ENCODE measurements at places on chromosomes 13 and 19.

GRCh38 chr19:10712754-10713153, 5.1 kb upstream of the DNM2 start:
- DNase-seq = no peak

GRCh38 chr13:39676315-39676876, 20.9 kb downstream of the COG6 start:
- no peak for DNase-seq

DNA sequence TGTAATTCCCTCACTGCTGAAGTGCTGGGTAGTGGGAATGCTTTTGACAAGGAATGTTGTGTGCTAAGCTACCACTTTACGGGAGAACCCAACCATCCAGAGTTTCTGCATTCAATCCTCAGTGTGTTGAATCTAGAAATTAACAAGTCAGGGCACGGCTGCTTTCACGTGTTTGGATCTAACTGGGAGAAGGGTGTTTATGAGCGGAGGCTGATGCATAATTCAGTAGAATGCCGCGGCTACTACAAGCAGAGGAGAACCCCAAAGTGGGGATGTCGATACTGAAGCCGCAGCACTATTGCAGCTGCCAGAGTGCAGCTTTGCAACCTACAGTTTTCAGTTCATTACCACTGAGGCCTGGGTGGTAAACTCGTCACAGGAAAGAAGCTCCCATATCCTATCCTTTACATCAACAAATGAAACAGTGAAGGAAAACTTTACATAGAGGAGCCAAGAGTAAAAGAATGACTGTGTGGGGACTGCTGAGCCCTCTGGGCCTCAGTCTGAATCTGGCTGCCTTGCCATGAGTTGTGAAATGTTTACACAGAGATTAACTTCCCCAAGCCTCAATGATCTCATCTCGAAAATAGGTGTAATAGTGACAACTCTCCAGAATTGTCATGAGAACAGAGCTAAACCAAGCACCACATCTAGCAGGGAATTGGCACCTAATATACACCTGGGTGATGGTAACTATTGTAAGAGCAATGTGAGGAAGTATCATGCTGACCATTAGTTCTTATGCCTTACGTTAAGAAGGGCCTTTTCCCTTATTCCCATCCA, 531.7 kb downstream of the MYO16 start:
- no peak for DNase-seq

GRCh38 chr19:41701401-41702075, 6.9 kb upstream of the CEACAM5 start:
- no peak for DNase-seq

- no peak for DNase-seq
These were observed 129.5 kb downstream of the CYSLTR2 start for GRCh38 chr13:48783181-48783630.

GRCh38 chr19:19782783-19783182, 38.8 kb downstream of the ZNF506 start:
- DNase-seq = no peak

DNA sequence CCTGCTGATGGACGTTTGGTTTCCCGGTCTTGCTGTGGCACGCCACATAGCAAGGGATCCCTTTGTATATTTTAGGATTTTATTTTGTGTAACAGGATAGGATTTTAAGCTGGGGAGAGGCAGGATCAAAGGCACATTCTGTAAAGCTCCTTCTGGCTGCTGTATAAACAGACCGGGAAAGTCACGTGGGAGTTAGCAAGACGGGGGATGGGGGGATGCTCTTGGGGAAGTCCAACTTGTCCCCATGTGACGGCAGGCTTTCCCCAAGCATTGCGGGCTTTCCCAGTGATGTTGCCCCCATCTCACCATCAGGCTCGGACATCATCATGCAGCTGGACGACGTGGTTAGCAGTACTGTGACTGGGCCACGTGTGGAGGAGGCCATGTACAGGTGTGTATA, 5.8 kb downstream of the QTRT1 start:
- no peak for DNase-seq

DNA sequence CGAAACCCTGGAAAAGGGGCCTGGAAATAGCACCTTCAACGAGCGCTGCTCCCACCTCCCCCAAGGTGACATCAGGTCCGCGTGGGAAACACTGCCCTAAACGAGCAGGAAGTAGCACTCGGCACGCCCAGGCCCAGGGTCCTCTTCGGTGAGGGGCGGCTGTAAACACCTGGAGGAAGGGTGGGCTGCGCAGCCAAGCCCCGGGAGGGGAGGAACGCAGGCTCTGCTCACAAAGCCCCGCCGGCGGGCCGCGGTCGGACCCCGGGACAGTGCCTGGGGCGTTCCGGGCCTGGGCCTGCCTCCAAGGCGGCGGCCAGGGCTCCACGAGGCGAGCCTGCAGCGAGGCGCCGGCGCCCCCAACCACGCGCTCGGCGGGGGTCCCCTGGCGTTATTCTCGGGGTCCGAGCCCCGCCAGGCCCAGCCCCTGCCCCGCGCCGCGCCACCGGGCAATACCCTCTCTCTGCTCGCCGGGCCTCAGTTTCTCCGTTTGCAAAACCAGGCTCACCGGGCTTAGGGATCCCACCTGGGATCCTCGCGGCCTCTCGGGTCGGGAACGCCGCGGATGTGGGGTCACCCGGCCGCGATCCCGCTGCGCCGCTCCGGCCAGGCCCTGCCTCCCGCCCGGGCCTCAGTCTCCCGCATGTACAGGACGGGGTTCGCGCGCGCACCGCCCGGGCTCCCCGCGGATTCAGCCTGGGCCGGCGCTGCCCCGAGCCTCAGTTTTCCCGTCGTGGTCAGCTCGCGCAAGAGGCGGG, 630 bp downstream of the RNF126 start:
- DNase-seq = peak; percentile 69

DNA sequence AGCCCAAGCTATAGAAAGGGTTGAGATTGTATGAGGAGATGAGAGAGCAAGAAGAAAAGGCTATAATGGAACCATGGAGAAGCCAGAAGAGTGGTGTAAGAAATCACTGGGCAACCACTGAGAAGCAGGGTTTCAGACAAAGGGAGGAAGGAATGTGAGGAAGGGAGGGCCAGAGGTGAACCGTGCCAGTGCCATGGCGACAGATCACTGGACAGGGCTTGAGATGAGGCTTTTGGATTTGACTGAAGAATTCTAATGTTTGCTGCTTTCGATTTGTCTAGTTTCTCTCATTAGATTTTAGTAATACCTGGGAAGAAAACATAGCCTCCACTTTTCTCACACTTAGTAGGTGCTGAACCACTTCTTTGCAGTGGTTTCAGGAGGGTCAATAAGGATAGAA, 6.3 kb upstream of the GPR183 start:
- DNase-seq = no peak

DNA sequence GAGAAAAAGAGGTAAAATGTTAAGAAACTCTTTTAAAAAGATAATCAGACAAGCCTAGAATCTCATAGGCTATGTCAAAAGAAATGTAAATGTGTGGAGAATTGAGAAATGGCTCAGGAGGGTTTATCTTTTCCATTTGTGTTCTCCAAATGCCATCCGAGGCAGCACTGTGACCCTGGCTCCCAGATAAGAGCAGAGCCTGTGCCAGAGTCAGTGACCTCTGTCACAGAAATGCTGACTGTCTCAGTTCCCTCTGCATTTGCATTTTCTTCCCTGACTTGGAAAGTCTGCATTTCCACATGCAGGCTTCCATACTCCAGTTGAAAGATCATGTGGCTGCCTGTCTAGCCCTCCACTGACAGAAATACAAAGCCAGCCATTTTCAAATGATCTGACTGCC, 42.0 kb downstream of the SERTM1 start:
- no peak for DNase-seq

DNA sequence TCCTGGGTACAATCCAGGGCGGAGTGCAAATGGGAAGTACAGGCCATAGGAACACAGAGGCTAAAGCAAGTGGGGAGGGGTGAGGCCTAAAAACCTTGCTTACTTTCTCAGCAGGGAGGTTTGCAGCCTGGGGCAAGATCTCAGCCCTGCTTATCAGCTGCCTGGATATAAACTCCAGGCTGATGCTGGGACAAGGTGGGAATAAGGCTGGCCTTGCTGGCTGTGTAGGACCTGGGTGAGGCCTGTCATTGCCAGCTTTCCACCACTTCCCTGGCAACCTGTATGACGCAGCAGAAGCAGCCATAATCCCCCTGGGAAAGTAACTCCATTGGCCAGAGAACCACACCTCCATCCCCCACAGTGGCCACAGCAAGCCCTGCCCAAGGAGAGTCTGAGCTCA, 279.1 kb upstream of the ATXN8OS start:
- DNase-seq = no peak

GRCh38 chr19:47272448-47273312, 2.0 kb upstream of the INAFM1 start:
- DNase-seq = no peak

DNA sequence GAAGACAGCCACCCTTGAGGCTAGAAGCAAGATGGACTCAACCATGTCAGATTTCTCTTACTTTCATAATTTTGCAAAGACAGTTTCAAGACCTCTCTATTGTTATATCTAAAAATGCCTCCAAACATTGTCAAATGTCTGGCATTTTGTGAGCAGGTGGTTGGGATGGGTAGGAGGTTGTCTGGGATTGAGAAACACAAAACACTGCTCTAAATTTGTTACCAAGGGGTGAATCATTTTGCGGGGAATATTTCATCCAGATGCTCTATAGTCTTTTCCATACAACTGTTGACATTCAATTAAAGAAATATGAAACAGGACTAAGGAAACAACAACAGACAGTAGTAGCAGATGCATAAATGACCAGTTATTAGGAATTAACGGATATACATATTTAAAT, 208.2 kb downstream of the ITGBL1 start:
- no peak for DNase-seq

- DNase-seq = no peak
These were observed 14.3 kb upstream of the ZNF541 start for GRCh38 chr19:47587295-47587694.

DNA sequence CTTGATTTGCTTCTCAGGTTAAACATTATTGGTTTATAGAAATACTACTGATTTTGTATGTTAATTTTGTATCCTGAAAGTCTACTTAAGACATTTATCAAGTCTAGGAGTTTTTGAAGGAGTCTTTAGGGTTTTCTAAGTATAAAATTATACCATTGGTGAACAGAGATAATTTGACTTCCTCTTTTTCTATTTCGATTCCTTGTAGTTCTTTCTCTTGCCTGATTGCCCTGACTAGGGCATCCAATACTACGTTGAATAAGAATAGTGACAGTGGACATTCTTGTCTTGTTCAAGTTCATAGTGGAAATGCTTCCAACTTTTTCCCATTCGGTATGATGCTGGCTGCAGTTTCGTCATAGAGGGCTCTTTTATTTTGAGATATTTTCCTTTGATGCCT, 807.5 kb upstream of the SLC10A2 start:
- no peak for DNase-seq

- no peak for DNase-seq
These were observed 764.3 kb upstream of the ARGLU1 start for GRCh38 chr13:107332188-107332587.

DNA sequence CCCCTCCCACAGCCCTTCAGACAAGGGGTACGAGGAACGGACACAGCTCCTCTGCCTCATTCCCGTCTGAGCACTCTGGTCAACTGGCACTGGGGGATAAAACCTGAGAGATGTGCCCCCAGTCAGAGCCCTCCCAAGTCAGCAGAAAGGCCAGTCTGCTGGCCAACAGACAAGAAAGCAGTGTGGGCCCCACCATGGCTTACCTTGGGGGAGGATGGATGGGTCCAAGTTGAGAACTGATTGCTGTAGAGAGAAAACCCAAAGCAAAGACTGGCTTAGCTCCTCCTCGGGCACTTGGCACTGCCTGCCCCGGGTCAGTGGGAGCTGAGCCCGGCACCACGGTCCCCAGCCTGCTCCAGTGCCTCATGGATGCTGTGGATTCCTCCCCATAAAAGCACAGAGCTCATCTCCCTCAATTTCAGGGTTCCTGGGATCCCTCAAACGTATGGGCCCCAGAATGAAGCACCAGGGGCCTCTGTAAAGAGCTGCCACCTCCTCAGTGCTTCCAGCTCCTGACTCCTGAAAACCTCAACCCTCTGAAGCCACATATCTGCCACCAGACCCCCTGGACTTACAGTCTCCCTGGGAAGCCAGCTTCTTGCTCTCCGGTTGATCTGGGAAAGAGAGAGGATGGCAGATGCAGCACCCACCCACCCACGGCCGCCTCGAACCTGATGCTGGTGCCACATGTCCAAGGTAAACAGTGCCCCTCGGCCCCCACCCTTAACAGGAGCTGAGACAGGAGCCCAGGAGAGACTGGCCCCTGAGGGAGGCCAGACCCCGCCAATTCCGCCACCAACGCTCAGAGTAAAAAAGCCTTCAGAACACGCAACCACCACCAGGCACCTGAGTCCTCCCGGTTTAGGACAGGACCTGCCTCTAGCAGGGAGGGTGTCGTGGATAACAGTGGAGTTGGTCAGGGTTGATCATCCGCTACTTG, 3.3 kb downstream of the KHSRP start:
- DNase-seq = no peak

- no peak for DNase-seq
These were observed 39.5 kb upstream of the GRTP1 start for GRCh38 chr13:113403255-113404104.

GRCh38 chr19:47853003-47853402, 6.0 kb upstream of the TPRX2 start:
- DNase-seq = no peak

DNA sequence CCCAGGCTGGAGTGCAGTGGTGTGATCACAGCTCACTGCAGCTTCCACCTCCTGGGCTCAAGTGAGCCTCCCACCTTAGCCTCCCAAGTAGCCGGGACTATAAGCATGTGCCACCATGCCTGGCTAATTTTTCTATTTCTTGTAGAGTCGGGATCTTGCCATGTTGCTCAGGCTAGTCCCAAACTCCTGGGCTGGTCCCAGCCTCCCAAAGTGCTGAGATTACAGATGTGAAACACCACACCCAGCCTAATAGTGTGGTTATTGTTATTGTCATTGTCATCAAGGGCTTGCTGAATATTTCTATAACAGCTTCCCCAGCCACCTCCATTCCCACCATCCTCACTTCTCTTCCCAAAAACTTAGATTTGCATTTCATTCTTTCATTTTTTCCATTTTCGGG, 2.8 kb downstream of the OR2Z1 start:
- no peak for DNase-seq

- DNase-seq = no peak
These were observed 20.3 kb downstream of the TNFSF13B start for GRCh38 chr13:108289819-108290218.

DNA sequence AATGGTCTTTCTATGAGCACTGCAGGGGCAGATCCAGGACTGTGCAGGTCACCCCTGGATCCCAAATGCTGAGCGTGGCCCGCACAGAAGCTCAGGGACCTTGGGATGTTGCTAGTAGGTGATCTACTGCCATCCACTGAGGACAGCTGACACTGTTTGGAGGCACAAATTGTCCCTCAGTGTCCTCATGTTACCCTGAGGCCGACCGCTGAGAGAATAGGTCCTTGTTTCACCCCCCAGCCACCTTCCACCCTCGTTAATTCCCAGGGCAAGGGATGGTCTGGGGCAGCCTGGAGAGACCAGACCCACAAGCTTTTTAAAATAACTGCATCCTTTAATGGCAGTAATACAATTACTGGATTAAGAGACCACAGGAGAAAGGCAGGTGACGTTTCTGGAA, 15.4 kb upstream of the TMEM160 start:
- DNase-seq = no peak

Measured in stimulated activated CD8-positive, alpha-beta memory T cell treated with anti-CD3 and anti-CD28 coated beads, Interleukin-15, amount 100 ng/mL, for 4 hours (primary cell).